Activated CD4-positive, alpha-beta memory T cell treated with anti-CD3 and anti-CD28 coated beads for 36 hours (primary cell): ENCODE measurements at places on chromosomes 7 and 10.

GRCh38 chr10:15640536-15641085 is 79.1 kb downstream of the ITGA8 start:
- DNase-seq = no peak

- DNase-seq = no peak
These were observed 65.9 kb upstream of the FZD1 start for GRCh38 chr7:91198371-91198770.

DNA sequence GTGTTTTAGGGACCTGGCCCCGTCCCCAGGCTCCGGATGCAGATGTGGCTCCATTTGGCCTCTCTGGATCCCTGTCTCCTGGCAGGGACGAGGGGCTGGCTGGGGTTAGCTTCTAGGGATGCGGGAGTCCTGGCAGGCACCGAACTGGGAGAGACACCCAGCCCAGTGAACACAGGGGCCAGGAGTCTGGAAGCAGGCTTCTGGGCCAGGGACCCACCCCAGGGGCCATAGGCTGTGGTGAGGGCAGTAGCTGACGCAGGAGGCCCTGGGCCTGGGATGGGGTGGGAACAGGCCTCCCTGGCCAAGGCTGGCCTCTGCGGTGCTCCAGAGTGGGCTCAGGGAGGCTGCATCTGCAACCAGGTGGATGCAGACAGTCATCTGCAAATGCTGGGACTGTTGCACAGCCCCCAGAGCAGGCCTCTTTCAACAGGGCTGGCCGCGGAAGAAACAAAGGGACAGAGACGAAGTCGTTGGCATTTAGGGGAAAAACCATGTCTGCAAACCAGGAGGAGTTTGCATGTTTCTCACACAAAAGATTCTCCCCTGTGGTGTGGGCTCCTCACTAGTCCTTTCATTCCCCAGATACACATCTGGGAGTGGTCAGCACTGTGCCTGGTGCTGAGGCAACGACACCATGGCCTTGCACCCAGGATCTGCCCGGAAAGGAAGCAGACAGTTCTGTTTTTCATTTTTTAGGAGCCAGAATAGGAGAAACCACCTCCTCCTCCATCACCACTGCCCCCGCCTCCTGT is 36.4 kb upstream of the ZNF488 start:
- DNase-seq = no peak

DNA sequence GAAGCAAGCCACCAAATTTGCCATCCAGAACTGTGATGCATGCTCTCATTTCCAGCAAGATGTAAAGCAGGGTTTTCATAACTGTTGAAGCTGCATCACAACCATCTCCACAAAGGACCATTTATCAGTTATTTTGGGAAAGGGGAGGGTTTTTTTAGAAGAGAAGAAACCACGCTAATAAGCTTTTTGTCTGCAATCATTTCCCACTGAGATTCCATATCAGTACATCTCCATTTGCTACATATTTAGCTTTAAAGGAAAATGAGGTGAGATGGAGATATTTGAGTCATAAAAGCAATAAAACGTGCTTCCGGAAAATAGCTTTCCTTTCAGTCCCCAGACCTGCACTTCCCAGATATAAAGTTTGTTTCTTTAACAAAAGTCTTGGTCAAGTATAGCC is 258.2 kb downstream of the FRMD4A start:
- no peak for DNase-seq

DNA sequence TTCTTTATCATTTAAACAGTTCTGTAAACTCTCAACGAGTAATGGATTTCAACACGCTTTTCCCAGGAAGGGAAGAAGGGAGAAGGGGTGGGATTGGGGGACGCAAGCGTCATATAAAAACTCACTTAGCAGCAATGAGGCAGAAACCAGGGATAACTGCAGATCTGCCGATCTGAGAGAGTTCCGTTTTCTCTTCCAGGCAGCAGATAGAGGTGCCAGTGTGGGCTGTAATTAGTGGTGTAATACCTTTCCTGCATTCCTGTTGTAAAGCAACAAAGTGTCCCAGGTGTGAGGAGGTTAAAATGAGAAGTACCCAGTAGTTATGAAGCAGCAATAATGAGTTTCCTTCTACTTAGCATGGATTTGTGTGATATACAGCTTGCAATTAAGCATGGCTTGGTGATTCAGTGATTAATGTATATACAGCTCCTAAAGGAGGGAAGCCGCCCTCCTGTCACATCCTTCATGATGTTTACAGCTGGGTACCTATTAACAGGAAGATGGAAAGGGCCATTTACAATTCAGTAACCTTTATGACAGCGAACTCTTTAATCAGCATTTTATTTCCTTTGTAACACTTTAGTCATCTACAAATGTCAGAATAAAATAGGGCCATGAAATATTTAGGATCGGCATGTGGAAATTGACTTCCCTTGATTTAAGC is 271.9 kb downstream of the LRMDA start:
- DNase-seq = no peak

DNA sequence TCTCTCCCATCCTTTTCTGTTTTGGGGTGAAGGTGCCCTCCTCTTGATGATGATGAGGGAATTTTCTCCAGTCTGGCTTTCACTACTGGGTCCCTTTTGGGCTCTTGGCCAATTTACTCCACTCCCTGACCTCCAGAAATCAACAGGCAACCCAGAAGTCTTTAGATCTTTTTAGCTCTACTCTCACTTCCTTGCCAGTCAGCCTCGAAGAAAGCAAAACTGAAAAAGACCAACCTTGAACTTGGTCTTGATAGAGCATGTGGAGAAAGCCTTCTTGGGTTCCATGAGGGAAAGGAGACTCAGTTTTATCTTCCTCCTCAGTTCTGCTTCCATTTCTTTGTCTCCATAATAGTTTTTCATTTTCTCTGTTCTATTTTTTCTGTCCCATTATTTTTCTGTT is 91.4 kb upstream of the NPVF start:
- no peak for DNase-seq

- no peak for DNase-seq
These were observed 48.8 kb downstream of the ARHGAP22 start for GRCh38 chr10:48556065-48556464.

DNA sequence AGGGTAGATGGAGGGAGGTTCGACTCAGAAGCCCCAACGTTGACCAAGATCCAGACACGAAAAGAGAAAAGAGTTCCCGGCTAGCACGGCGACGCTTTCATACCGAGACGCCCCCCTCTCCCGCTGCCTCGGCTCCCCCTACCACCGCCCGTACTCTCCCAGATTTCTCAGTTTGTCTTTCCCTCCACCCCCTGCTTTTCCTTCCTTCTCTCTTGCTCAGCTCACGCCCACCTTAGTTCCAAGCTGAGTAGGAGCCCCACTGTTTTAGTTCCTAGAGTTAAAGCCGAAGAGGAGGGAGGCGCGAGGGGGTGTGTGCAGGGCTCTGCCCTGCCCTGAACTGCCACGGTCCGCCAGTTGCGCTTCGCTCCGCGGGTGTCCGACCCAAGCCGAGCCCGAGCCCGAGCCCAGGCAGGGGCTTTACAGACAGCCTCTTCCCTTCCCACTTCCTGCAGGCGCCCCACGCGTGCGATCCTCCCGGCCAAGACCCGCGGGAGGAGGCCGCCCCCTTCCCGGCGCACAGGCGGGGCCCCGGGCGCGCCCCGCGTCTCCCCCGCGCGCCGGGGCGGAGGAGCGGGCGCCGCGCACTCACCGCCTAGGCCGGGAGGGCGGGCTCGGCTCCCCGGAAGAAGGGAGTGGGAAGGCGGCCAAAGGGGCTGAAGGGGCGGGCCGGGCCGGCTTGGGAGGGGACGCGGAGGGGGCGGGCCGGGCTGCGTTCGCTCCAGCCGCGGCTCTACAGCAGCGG is at the start of gene EPHB6:
Gene EPHB6, plus strand, starts transcription at position 705 of the 742 bp plus-strand sequence. CDS start 8,152 bp downstream, outside the sequence.
- peak; percentile 70 for DNase-seq

DNA sequence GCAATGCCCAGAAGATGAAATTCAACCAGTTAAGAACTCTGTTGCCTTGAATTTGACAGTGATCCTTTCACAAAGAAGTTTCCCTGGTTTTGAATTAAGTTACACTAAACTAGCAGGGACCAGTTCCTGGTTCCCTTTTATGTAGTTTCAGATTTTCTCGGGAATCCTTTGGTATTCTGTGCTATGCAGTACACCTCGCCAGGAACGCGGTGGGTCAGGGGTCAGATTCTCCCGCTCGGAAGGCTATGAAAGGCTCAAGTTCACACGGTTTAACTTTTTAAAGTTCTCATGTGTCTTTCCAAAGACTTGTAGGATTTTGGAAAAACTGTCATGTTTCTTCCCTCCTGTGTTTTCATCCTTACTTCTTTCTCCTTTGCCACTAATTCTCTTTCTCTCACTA is 104.7 kb upstream of the PRR15 start:
- DNase-seq = no peak

DNA sequence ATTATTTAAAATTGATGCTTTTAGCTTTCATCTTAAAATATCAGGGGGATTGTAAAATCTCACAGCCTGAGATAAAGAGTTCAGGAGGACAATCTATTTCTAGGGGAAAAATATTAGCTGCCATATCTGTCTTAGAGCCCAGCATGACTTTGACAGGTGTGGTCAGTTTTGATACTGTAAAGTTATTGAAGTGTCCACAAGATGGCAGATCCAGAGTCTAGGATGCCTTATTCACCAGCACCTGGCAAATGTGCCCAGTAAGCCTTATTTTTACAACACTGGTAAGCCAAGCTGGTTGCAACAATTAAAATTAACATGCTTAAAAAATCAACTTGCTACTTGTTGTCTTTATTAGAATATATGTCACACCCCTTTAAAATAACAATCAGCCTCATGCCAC is 579.3 kb downstream of the SH2D4B start:
- no peak for DNase-seq

- peak; percentile 66 for DNase-seq
These were observed 116.0 kb downstream of the NPTX2 start for GRCh38 chr7:98733036-98733435.

- DNase-seq = peak; percentile 9
These were observed 38.7 kb downstream of the PPIF start for GRCh38 chr10:79385804-79386531.

DNA sequence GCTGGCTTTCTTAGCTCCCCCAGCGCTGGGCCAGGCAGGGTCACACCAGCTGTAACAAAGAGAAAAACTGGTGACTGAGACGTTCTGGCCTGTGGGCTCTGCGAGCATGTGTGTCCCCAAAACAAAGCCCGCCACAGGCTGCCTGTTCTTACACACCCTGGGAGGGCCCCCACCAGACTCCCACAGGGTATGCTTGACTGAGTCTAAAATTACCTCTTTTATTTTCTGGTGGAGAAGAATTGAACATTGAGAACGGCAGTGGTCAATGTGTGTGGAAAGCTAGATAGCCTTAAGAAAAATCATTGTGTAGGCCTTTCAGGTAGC is 808 bp downstream of the C10orf71 start:
- no peak for DNase-seq

- no peak for DNase-seq
These were observed 5.0 kb downstream of the CYP17A1 start for GRCh38 chr10:102832248-102832647.

DNA sequence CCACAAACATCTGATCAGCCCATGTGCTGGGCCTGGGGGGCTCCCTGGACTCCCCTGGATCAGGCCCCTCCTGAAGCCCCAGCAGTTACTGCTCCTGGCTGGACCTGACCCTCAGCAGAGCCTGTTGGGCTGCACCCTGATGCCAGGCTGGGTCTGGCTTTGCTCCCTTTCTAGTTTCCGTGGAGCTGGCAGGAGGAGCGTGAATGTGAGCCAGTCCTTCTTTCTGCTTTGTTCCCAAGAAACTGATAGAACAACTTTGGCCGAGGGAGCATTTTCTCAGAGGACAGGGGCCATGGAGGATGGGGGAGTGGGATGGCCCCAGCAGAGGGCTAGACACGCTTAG is 128.2 kb downstream of the NEURL1 start:
- DNase-seq = no peak

DNA sequence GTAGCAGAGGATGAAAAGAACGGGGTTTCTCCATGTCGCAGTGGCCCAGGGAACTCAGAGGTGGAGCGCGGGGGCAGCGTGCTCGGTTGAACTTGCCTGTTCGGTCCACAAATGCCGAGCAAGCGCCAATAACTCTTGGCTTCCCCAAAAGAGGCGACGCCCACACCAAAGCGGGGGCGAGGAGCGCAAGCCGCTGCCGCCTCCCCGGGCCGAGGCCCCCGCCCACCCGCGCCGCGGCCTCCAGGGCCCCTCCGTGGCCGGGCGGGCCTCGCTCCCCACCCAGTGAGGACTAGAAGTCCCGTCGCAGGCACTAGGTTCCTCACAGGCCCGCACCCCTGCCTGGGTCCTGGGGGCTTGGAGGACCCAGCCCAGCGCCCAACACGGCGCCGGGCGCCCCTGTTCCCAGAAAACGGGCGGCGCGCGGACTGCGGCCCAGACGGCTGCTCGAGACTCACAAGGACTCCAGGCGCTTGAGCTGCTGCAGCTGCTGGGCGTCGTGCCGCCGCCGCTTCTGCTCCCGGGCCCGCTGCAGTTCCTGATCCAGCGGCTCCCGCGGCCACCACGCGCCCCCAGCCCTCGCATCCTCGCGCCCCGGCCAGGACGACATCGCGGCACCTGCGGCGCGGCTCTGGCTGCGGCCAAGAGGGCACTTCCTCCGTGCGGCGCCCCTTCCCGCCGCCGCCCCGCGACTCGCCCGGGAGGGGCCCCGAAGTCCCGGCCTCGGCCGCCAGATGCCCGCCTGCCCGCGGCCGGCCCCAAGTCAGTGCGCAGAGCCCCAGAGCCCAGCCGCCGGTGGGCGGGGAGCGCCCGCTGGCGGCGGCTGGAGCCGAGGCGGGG is 14.6 kb upstream of the FKBP9 start:
- DNase-seq = peak; percentile 82

DNA sequence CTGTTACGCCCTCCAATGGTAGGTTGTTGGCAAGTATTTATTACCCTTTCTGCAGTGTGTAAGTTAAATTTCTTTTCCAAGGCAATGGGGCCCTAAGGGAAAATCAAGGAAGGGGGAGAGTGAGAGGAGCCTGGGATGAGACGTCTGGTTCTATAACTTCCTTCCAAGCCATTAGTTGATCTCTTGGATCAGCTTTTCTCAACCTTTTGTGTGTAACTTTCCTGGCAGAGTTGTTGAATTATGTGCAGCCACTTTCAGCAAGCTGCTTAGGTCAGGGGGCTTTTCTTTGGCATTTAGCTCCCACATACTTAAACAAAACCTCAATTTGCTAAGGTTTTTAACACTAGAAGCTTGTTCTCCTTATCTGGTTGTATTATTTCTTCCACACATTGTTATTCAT is 127.1 kb downstream of the NXPH1 start:
- DNase-seq = no peak

DNA sequence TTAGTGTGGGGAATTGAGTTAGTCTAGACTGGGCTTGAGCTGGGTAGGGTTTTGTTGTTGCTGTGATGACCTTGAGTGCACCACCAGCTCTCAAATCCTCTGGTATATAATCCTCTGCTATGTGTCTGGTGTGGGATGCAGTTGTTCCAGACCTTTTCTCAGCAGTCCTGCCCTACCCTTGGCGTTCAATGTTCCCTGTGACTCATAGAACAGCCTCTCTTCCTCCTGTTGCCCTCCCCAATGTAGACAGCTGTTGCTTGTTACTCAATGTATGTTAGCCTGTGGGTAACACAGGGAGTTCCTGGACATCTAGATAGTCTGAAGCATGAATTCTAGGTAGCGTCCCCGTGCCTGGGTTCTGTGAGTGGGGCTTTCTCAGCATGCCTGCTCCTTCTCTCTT is 19.8 kb downstream of the ACBD7 start:
- DNase-seq = no peak

GRCh38 chr7:128025380-128025779 is 5.9 kb downstream of the LRRC4 start:
- no peak for DNase-seq
